Fibroblast of the aortic adventitia (primary cell): ENCODE measurements at places on chromosomes 4 and X.
A peak's percentile ranks its signal among the peaks of the same experiment; 100 is the strongest.

- DNase-seq, result no peak
Measured at GRCh38 chr4:35754047-35754446, 490.3 kb downstream of the ARAP2 start.

- peak; percentile 56 for DNase-seq
Measured at GRCh38 chr4:29066861-29067260, 1653.3 kb upstream of the PCDH7 start.

DNA sequence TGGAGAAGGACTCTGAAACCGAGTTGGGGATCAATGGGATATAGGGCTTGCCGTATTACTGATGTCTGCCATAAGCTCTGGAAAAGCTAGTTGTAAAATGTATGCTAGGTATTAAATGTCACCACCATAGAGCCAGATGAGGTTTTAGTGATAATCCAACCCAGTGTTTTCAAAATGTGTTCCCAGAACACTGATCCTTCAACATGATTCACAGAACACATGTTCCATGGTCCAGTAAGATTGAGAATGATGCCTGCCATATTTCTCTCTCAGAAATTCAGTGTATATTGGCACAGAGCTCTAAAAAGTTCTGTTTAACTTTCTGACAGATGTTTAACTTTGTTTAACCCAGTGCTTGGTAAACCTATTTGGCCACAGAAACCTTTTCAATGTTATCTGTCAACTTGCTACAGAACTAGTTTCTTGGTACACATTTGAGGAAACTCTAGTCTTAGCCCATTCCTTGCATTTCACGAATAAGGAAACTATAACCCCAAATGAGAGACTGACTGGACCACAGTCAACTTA, 160.2 kb downstream of the PALLD start:
- DNase-seq, result no peak

GRCh38 chr4:2733844-2734574, 22.1 kb downstream of the TNIP2 start:
- DNase-seq, result no peak

GRCh38 chr4:168265327-168265726, 53.2 kb downstream of the DDX60 start:
- no peak for DNase-seq

GRCh38 chr4:140963883-140964282, 169.4 kb downstream of the RNF150 start:
- no peak for DNase-seq

GRCh38 chr4:43132010-43132582, 239.6 kb downstream of the GRXCR1 start:
- DNase-seq, result peak; percentile 82

DNA sequence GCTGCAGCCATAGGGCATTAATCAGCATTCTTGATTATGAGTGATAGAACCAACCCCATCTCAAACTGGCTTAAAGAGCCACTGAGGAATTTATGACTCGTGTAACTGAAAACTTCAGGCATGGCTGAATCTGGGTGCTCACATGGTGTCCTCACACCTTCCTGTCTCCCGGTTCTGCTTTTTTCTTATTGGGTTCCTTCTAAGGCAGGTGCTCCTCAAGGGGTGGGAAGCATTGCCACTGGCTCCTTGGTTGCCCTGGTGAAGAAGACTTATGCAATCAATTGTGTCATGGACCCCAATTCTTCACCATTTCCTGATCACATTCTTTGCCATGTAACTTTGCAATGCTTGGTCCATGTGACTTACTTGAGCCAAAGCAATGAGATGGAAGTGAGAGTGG, 4.3 kb upstream of the ZCCHC4 start:
- no peak for DNase-seq

- DNase-seq, result no peak
Measured at GRCh38 chr4:28388471-28388870, 1527.8 kb downstream of the STIM2 start.

- no peak for DNase-seq
Measured at GRCh38 chr4:142324572-142324971, 521.5 kb downstream of the INPP4B start.

DNA sequence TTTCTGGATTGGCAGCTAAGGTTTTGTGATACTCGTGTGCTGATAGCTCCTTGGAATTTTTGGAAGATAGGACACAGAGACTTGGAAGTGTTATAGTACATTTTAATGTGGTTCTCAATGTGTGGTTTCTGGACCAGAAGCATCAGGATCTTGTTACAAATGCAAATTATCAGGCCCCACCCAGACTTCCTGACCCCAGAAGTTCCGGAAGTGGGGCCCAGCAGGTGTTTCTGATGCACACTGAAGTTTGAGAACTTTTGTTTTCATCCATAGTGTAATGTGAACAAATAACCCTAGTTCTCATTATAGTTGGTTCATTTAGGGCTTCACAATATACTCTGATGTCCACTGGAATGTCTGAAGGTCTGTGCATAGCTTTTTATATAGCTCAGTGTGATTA, 49.6 kb downstream of the LAMP2 start:
- no peak for DNase-seq

DNA sequence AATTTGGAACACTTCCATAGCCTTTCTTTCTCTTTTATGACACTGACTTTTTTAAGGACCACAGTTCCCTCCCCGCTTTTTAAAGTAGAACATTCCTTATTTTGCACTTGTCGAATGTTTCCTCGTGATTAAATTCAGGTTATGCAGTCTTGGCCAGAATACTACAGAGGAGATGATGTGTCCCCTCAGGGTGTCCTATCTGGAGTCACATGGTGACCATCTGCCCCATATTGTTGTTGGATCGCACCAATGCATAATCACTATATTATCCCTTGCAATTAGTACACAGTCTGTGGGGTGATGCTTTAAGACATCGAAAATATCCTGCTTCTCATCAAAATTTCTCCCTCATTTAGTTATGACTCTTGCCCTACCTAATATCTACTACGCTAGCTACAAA, 27.4 kb downstream of the WDFY3 start:
- DNase-seq, result no peak

- no peak for DNase-seq
Measured at GRCh38 chrX:44093431-44093830, 120.2 kb upstream of the NDP start.

GRCh38 chrX:152926279-152926678, 28.4 kb downstream of the ZNF185 start:
- peak; percentile 70 for DNase-seq

DNA sequence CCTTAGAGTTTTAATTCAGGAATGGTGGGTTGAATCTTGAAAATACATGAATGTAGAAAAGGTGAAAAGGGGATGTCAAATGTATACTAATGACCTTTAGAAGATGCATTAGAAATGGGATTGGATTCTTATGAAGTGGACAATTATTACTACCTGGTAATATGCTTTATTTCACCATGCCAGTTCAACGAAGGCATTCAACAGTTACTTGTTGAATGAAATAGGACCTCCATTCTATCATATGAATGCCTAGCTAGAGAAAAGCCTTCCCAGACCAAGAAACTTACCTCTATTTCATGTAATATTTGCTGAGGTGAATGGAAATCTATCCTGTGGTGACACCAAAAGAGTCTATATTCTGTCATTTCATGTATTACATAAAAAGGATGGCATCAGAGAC, 34.6 kb upstream of the SFRP2 start:
- DNase-seq, result no peak

DNA sequence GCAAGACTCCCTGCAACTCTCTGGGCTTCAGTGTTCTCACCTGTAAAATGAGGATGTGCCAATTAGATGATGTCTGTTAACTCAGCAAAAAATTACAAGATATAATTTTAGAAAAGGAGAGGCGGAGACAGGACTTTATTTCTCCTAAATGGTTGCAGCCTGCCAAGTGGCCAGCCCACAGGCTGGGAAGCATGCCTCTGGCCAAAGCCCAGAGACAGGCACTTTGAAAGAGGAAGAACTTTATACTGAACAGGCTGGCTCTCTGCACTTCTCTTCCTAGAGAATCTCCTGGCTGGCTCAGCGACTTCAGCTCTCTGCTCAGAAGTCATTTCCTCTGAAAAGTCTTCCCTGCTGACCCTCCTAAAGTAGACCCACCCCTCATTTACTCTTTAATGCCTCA, 3.7 kb downstream of the PRDM5 start:
- peak; percentile 68 for DNase-seq

GRCh38 chrX:84339507-84340364, 151.7 kb upstream of the RPS6KA6 start:
- DNase-seq, result peak; percentile 40

GRCh38 chrX:101550362-101550750, at the start of gene ARMCX1:
Gene ARMCX1, plus strand, starts transcription at chrX:101550547. Its CDS starts 2,384 bp downstream, at chrX:101552931.
- DNase-seq, result peak; percentile 79

GRCh38 chr4:8120501-8120900, 38.1 kb downstream of the ABLIM2 start:
- DNase-seq, result no peak

DNA sequence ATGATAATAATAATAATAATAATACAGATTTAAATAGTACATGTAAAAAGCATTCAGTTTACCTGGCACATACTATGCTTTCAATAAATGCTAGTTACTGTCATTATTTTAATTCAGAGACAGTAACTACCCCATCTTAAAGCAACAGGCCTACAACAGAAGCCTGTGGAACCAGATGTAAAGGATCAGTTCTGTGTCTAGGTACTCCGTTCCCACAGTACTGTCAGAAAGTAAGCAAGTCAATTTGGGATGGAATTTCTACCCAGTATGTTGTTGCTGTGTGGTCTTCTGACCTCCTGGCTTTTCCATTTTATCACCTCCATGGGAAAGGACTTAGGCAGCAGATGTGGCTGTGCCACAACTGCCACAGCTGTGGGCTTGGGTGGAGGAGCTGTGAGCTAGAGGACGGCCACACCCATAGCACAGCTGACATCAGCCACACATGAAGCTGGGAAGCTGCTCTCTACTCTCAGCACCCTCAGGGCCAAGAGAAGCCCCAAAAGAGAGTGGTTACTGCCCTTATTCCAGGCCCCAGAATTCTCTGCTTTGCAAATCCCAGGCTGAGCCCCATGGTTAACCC, 102.8 kb downstream of the CBR4 start:
- DNase-seq, result peak; percentile 11

DNA sequence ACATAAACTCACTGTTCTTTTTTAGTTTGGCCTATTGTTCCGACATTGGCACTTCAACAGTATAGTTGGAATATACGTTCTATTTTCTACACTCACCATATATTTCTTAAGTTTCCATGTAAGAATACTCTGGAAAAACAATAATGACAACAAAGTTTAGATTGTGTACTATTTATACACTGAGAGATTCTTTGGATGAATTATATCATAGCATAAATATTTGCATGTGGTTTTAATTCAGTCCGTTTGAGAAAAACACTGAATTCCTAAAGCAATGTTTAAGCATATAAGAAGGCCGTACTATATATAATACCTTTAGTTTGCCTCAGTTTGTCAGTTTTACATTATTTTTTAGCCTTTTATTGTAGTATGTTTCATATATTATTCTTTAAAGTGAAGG, 82.4 kb downstream of the RAP1GDS1 start:
- DNase-seq, result no peak

GRCh38 chr4:187258651-187259401, 535.2 kb upstream of the FAT1 start:
- DNase-seq, result no peak

- peak; percentile 32 for DNase-seq
Measured at GRCh38 chr4:114277690-114278089, 298.2 kb upstream of the ARSJ start.

DNA sequence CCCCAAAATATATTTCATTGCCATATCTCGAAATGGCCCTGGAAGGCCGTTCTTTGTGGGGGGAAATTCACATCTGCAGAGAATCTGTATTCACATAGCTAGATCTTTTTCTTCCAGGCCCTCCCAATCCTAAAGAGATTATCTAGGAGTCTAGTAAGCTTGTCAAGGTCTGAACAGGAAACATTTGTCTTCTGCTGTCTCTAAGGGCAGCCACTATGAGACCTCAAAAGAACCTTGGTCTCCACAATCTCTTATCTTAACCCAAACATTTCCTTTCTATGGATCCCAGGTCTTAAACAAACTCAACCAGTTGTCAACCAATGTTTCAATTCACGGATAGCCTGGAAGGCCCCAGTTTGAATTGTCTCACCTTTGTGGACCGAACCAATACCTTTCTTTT, 45.0 kb downstream of the CRLF2 start:
- no peak for DNase-seq

- no peak for DNase-seq
Measured at GRCh38 chr4:113641025-113641431, 120.5 kb downstream of the CAMK2D start.

DNA sequence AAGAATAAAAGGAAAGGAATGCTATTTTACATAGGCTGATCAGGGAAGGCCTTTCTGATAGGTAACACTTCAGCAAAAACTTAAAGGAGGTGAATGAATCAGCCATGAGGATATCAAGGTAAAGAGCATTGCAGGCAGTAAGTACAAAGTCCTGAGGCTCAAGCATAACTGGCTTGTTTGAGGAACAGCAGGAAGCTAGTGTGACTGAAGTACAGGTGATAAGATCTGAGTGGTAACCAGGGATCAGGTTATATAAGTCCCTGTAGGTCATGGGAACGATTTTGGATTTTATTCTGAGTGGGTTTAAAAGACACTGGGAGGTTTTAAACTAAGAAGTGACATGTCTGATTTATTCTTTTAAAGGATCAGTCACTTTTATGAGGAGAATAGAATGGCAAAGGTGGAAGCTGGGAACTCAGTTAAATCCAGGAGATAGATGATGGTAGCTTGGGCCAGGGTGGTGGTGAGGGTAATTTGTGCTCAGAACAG, 47.1 kb upstream of the THOC2 start:
- DNase-seq, result no peak

DNA sequence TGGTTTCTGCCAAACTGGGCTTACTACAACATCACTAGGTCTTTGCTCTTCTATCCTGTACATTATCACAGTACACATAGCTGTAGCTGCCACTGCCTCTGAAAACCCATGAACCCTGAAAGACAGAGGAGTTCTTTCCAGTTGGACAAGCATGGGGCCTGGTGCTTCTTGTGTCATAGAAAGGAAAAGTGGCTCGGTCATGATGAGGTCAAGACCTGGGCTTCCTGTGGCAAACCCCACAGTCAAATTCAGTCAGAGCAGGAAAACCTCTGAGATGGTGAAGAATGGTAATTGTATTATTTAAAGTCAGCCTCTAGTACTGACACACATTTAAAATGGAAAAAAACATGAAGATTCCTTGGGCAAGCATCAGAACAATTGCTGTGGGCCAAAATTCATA, 133.3 kb upstream of the PRPS2 start:
- no peak for DNase-seq

DNA sequence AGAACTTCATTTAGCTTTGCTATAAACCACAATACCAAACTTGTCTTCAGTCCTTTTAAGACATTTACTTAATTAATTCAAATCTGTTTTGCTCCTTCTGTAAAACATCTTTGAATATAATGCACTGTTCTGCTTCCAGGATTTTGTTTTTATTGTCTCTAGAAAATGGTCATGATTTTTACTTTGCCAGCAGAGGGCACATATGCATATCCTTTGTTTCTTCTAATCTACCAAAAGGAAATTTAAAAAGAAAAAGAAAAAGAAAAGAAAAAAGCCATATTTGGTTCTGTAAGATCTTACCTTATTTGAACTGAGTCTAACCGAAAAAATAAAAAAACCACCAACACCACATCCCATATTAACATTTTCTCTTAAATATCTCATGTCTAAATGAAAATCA, 101.9 kb upstream of the CCSER1 start:
- DNase-seq, result peak; percentile 1

- DNase-seq, result no peak
Measured at GRCh38 chrX:133373386-133374079, 41.8 kb downstream of the GPC4 start.

GRCh38 chr4:61493470-61493869, 293.3 kb downstream of the ADGRL3 start:
- DNase-seq, result no peak
